GM04504 (cell line): ENCODE measurements at places on chromosomes 6 and 20.
A peak's percentile ranks its signal among the peaks of the same experiment; 100 is the strongest.

- DNase-seq = no peak
These were observed 503.5 kb upstream of the CITED2 start for GRCh38 chr6:139877828-139878405.

GRCh38 chr6:315921-316752, 23.9 kb downstream of the DUSP22 start:
- DNase-seq = no peak

- DNase-seq = no peak
These were observed 32.6 kb downstream of the SERINC1 start for GRCh38 chr6:122438975-122439374.

- no peak for DNase-seq
These were observed 96.6 kb upstream of the B3GAT2 start for GRCh38 chr6:71053475-71053874.

DNA sequence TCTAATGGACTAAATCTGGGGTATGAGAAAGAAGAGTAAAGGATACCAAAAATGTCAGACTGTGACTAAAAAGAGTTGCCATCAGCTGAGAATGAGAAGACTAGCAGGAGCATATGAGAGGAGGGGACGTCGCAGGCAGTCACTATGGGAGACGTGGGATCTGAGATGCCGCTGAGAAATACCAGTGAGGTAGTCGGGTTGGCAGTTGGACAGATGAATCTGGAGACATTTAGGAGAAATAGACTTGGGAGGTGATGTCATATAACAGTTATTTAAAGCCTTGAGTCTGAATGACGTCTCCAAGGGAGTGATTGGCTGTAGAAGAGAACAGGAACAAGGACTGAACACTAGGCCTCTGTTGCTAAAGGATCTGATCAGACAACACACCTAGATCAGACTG, 51.5 kb upstream of the TRIM26 start:
- peak; percentile 32 for DNase-seq
